ENCODE measurements at places on chromosomes 6 and 20. TPM values are rescaled to one million over a fixed set of nuclear protein-coding genes. Genes with fewer than 3 reads are reported as not detected.
A peak's percentile ranks its signal among the peaks of the same experiment; 100 is the strongest.

DNA sequence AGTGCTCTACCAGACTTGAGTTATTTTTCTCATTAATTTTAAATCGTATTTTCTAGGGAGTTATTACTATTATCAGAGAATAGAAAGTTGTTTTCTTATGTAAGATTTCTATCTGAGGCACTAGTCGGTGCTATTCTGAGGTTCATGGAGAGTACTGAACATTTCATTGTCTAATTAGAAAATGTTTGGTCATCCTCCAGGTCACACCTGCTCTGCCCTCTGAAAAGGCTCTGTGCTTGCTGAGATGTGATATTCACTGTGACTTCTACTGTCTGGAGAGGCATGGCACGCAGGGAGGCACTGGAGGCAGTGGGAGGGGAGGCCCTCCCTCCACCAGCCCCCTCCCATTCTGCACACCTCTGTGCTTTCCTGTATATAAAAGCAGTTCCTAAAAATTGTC lies 3.0 kb downstream of the SYNDIG1 start:
- DNase-seq: no peak

DNA sequence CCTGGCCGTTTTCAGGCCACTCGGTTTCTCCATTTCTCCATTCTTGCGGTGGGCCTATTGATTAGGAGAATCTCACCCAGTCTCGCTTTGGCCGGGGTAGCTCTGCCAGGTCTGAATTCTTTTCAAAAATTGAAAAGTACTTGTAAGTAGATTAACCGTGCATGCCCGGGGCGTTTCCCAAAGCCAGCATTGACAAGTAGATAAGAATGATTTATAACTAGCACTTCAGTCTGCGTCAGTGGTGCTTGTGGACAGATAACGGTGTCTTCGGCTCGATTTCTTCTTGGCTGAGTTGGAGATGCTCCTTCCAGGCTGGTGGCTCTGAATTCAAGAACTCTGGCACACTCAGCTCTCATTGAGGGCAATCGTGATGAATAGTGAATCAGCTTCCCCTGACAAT lies 29.0 kb downstream of the SLC24A3 start:
- no peak for DNase-seq

DNA sequence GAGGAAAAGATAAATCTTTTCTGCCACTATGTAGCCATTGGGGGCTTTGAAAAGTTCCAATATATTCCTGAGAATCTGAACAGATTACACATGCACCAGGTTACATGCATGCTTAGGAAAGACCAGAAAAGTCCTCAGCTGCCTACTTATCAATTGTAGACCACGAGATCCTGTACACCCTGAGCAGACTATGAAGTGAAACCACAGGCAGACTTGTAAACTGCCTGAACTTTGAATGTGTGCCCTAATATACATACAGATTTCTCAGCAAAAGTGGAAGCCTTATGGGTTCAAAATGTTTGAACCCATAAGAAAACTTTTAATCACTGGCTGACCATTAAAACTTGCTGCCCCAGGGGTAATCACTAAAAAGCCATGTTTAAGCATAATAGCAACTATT lies 273.5 kb upstream of the RUNX2 start:
- no peak for DNase-seq

GRCh38 chr6:138944412-138944811 lies 43.6 kb downstream of the REPS1 start:
- no peak for DNase-seq

GRCh38 chr6:127186889-127187288 lies 68.4 kb downstream of the RSPO3 start:
- peak; percentile 83 for DNase-seq

DNA sequence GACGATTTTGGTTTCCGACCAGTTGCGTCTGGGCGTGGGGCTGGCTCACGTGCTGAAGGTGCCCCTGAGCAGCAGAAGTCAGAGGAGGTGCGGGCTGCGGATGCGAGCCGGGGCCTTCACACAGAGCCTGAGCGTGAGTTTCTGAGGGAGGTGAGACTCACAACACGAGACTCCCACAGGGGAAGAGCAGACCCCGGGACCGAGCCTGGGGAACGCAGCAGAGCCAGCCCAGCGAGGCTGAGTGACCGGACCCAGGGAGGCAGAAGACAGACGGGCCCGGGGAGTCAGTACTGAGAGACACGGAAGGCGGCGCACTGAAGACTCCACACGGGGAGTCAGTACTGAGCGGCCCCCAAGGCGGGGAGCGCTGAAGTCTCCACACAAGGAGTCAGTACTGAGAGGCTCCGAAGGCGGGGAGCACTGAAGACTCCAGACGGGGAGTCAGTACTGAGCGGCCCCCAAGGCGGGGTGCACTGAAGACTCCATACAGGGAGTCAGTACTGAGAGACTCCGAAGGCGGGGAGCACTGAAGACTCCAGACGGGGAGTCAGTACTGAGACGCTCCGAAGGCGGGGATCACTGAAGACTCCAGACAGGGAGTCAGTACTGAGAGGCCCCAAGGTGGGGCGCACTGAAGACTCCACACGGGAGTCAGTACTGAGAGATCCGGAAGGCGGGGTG lies 77.8 kb downstream of the DLL1 start:
- DNase-seq: no peak

GRCh38 chr6:54267798-54268197 lies 40.4 kb upstream of the TINAG start:
- no peak for DNase-seq

DNA sequence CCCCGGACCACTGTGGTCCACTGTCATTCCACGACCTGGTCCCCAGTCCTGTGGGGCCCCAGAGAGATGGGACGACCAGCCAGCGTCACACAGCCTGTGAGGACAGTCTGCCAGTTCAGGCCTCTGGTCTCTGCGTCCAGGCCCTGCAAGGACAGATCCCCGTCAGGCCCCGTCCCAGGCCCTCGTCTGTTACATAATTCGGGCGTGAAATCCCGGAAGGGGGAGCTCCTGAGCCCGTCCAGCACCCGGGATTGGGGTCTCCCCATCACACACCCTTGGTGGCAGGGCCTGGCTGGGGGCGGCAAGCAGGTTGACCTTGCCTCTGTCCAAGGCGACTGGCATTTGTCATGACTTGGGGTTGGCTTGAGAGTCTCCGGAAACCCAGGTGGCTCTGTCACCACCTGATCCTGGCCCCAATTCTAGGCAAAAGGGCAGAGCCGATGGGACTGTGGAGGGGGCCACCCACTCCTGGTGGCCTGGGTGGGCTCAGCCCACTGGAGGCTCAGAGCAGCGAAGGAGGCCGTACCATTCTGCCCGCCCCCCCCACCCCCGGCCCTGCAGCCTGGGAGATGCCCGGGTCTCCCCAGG lies 73.8 kb upstream of the GATA5 start:
- DNase-seq: no peak

DNA sequence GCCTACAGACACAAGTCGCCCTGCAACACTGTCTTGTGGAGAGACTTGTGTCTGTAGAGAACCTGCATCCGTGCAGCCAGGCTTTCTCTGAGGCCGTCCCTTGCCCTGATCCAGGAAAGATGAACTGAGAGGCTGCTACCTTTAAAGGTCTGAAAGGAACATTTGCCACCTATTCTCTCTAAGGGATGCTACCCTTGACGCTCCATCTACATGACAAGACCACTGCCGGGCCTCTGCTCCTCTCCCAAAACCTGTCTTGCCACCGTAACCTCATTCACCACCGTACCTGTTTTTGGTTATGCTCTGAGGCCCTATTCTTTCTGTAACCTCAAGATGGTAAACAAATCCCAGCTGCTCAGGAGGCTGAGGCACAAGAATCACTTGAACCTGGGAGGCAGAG lies 73.9 kb downstream of the FOXF2 start:
- DNase-seq: no peak

- no peak for DNase-seq
Measured at GRCh38 chr6:115887891-115888290, 172.8 kb downstream of the FRK start.

DNA sequence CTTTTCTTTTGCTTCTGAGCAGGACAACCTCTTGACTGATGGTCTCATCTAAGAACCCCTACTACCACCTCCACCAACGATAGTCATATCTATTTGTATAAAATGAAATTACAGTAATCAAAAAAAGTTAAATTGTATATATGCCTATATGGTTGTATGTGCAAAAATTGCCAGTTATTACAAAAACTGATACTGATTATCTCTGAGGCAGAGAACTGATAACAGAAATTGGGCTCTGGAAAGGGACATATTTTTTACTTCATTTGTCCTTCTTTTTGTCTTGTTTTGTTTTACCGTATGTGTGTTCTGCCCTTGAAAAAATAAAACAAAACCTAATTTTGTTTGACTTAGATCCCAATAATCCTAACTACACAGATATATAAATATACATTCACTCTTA lies 574.4 kb upstream of the NOX3 start:
- DNase-seq: no peak

GRCh38 chr20:62642051-62642665 lies at the start of gene SLCO4A1:
Gene SLCO4A1 (plus strand): TSS chr20:62642503. CDS start chr20:62656455, 13,952 bp downstream.
- DNase-seq: peak; percentile 89

DNA sequence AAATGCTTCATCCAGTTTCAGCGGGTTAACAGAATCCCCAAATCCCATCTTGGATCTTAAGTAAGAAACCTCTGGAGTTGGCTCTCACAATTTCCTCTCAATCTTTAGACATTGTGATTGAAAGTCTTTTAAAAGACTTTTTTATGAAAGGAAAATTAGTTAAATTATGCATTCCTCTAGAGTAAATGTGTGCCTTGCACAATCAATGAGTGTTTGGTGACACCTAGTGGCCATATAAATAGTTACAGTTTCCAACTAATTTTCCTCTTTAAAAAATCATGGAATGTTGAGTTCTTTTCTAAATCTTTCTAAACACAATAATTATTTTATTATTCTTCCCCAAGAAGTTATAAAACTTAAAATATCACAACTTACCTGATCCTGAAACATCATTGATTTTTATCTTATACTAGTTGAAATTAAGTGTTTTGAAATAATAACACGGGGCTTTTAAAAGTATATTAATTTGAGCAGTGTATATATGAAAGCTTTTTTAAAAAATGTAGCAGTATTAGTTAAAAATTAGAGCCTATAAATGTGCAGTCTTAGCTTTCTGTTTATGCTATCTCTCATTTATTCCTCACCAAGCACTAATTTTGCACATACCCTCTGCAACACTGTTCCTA lies 66.4 kb downstream of the PKHD1 start:
- DNase-seq: no peak

DNA sequence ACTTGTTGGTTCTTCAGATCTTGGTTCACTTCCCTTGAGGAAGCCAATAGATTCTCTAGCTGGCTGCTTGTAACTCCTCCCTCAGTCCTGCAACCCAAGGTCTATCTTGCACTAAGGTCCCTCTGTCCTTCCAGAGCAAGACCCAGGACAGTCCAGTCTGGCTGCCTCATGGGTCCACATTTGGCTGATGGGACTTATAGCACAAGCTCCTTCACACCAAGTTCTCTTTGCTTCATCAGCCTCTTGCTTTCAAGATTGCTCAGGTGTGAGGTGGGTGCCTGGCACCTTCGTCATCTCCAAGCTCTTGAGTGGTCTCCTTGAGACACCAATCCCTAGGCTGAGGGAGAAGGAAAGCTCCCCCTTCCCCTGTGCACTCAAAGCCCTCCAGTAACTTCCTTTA lies 28.3 kb downstream of the NSFL1C start:
- DNase-seq: no peak

- DNase-seq: no peak
Measured at GRCh38 chr6:159071843-159072769, 27.3 kb upstream of the TAGAP start.

DNA sequence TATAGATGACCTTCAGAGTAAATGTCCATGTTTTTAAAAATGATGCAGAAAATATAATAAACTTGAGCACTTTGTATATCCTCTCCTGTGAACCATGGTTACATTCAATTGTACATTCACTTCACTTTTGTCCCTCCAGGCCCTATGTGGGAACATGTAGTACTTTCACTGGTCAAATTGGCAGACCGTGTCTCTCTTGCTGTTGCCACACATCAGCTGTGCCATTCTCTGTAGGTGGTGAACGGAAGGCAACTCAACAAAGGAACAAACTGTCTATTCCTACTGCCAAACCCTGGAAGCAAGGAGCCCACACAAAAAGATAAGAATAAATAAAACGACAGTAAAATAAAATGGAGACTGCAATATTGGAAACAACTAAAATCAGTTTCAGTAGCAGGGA lies 2.0 kb downstream of the ROS1 start:
- no peak for DNase-seq

GRCh38 chr6:82889143-82889542 lies 176.5 kb downstream of the UBE3D start:
- DNase-seq: no peak

DNA sequence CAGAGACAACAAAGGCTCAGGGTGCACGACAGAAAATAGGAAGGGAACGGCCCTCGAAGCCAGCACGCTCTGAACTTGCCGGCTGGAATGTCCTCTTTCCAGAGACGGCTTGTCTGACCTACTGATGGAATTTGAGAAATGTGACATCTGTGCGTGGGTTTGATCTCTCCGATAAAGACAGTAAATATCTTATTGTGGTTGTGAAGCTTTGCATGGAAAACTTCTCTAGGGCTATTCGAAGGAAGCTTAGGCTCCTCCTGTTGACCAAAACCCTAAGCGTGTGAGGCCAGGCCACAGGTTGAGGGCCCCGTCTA lies 247.3 kb downstream of the ZNF217 start:
- no peak for DNase-seq

The PARD6B gene
- 5.6 TPM for total RNA-seq
